ENCODE measurements at places on chromosomes 4 and X.

- DNase-seq: no peak
These were observed 180.4 kb downstream of the SLIT2 start for GRCh38 chr4:20432088-20432487.

DNA sequence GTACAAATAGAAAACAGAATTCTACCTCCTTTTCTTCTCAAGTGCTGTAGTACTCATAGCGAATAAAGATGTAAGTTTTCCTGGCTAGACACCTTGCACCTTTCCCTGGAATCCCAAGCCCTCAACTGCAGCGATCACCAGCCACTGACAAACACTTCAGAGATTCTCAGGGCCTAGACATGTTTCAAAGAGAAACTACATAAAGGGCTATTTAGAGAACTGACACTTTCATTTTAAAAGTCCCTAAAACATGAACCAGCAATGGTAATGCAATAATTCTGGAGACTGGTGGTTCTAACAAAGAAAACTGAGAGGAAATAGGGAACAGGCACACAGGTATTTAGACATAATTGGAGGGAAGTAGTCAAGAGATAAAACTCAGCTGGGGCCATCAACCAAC, 35.7 kb downstream of the FANCB start:
- DNase-seq: no peak

DNA sequence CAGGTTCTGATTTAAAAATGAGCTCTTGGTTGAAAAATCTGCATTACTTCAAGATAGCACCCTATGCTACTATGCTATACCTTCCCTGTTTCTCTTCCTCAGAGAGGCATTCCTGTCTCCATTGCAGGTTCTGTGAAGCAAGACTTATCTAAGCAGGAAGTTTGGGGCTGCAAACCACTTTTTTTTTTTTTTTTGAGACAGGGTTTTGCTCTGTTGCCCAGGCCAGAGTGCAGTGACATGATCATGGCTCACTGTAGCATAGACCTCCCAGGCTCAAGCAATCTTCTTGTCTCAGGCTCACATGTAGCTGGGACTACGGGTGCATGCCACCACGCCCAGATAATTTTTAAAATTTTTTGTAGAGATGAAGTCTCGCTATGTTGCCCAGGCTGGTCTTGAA, 4.0 kb upstream of the CCNG2 start:
- DNase-seq: no peak

DNA sequence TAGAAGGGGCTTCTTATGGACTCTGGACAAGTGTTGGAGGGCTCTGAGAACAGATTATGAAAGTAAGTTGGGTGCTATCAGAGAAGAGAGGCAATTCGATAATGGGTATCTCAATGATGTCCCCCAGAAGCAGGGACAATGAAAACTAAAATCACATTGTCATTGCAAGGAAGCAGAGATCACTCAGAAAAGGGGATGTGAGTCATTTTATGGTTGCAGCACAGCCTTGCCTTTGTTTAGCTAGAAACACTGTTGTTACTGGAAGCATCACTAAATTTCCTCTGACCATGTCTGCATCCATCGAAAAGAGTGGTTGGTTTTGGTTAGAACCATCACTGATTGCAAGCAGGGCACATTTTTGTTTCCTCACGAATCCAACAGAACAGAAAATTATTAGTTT, 246.8 kb upstream of the NWD2 start:
- no peak for DNase-seq

DNA sequence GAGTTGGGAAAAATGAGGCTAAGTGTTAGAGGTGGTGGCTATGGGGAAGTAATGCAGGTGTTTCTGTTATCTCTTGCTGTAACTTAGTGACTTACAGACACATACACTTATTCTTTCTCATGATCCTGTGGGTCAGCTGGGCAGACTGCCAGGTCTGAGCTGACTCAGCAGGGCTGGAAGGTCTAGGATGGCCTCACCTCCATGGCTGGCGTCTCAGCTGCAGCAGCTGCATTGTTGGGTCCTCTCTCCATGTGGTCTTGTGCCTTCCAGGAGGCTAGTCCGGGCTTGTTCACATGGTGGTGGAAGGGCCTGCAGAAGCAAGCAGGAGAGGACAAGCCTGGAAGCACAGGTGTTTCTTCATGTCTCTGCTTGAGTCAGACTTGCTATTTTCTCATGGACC, 172.7 kb downstream of the NHS start:
- no peak for DNase-seq

Measured in activated T-cell treated with anti-CD3 and anti-CD28 coated beads, Interleukin-2, amount 50 U/mL, for 72 hours (primary cell).